ENCODE measurements at places on chromosomes 3 and 15. TPM values are rescaled to one million over a fixed set of nuclear protein-coding genes. Genes with fewer than 3 reads are reported as not detected.

DNA sequence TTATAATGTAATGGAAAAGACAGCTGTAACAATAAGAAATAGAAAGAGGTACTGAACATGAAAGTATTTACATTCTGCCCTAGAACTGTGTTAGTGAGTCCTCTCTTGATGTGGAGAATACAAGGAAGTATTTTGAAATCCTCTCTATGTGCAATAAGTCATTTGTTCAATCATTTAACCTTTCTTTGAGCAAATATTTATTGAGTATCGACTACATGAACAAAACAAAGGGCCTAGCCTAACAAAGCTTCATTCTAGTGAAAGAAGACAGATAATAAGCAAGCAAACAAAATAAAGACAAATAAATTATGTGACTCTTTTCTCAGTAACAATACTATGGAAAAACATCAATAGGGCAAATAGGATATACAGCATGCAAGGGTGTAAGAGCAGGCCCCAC is 354.9 kb upstream of the ATP11B start:
- no peaks in the 10 kb centered on the region for H3K4me1 ChIP-seq
- H3K27ac ChIP-seq, result no peak overlapping the region
- H3K36me3 ChIP-seq, result no peaks in the 10 kb centered on the region
- DNase-seq, result no peak
- no peak overlapping the region for H3K4me3 ChIP-seq

DNA sequence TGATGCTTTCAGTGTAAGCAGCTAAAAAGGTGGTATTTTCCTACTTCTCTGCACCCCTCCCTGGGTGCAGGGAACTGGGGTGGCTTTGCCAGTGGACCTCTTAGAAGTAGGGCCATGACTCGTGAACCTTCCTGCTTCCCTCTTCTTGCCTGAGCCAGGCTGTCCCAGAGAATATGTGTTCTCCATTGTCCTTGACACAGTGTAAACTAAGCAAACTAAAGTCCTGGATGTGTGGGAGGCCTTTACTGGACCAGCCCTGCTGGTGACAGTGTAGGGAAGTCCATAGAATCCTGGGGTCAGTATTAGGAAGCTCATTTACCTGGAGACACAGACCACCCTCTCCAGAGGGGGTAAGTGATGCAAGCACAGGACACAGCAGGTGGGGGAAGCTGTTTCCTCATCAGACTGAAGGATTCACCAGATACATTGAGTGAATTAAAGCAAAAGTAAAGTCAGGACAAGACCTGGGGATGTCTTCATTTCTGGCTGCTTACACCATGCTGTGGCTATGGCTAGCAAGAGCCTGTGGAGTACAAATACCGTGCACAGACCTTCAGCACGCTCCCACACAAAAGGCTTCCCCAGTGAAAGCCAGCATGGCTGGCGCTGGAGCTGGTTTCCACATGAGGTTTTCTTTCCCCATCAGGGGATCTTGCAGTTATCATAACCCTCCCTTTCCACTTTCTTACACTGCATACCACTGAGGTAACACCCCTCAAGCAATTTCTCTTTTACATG is 64.8 kb upstream of the LPP start:
- no peak for DNase-seq
- no peak overlapping the region for H3K27ac ChIP-seq
- no peaks in the 10 kb centered on the region for H3K27me3 ChIP-seq
- H3K4me3 ChIP-seq, result no peak overlapping the region

DNA sequence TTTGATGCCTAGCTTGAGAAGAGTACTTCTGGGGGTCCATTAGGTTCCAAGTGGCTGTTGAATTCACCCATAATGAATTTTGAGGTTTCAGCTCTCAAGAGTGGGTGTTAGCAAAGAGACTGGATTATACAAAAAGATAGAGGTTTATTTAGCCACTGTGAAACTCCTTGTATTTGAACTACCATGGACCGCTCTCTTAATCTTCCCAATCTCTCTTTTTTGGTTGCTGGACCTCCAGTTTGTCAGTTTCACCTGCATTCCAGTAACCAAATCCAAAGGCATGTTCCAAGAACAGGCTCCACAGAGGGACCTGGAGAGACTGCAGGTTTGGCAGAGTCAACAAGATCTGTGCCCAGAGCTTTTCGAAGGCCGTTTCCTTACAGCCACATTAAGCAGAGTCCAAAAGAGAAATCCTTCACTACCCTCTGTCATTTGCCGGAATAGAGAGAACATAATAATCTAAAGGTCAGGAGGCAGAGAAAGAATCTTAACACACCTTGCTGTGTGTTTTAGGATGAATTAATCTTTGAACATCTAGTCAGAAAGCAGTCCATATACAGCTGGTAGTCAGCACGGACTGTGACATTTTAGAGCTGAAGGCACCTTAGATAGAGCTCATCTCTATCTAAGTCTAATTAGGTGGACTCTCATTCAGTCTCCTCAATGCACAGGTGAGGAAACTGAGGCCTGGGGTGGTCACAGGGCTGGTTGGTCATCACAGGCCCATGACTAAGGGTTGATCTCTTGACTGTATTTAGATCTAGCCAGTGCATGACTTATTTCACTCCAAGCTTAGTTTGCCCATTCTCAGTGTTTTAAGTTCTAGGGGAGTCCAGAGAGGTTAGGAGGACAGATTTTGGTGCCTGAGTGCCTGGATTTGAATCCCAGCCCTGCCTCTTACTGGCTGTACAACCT is 1.3 kb downstream of the ABHD2 start:
- H3K4me3 ChIP-seq, result peak overlapping the region; percentile 86
- H3K4me1 ChIP-seq, result peaks cover 12% of the 10 kb centered on the region
- no peaks in the 10 kb centered on the region for H3K36me3 ChIP-seq
- no peaks in the 10 kb centered on the region for H3K27me3 ChIP-seq
- H3K27ac ChIP-seq, result peak overlapping the region; percentile 95

DNA sequence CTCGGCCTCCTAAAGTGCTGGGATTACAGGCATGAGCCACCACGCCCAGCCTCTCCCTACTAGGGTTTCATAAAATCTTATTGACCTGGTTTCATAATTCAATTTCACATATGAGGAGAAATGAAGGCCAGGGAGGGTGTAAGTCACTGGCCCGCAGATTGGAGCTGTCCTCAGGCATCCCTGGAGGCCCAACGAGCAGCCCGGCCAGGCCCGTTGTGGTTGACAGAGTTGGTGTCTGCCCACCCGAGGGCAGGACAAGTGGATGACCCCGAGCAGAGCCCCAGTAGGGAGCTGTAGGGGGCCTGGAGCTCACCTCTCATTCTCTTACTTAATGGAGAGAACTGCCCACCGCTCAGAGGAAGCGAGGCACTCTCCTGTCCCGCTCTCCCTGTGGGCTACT is 78.9 kb downstream of the CPN2 start:
- DNase-seq, result no peak
- H3K27me3 ChIP-seq, result no peaks in the 10 kb centered on the region
- peaks cover 16% of the 10 kb centered on the region for H3K4me1 ChIP-seq

DNA sequence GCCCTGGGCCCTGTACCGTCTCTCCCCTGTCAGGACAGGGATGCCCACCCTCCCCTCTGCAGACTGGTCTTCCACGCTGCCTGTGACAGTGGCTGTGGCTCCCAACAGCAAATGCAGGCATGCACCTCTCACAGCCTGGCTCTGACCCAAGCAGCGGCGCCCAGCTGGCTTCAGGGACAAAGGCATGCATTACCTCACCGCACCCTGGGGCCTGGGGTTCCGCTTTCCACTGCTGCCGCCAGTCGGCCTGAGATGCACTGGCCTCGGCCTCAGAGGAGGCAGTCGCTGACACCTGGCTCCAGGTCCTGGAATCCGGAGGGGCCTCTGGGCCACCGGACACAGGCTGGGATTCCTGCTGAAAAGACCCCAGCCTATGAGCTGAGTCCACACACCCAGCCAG is 70.3 kb downstream of the SCN5A start:
- no peaks in the 10 kb centered on the region for H3K4me1 ChIP-seq
- no peak overlapping the region for H3K4me3 ChIP-seq
- no peak overlapping the region for H3K27ac ChIP-seq
- DNase-seq, result no peak

DNA sequence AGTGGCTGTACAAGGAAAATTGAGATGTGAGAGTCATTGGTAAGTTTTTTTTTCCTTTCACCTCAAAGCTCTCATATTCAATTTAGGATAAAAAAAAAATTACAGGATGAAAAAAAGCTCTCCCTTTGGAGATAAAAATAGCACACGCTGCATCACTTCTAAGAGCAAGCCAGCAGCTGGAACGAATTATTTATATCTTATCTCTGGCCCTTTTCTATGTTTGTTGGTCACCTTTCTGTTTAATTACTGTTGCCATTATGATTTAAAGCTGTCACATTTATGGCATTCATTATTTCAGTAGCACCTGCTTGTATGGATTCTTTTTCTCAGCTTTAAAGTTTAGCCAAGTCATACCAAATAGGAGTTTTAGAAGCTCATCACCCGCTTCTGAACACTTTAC is 171.6 kb upstream of the PDZRN3 start:
- no peak for DNase-seq
- H3K27me3 ChIP-seq, result no peaks in the 10 kb centered on the region
- H3K27ac ChIP-seq, result no peak overlapping the region
- H3K4me3 ChIP-seq, result no peak overlapping the region

DNA sequence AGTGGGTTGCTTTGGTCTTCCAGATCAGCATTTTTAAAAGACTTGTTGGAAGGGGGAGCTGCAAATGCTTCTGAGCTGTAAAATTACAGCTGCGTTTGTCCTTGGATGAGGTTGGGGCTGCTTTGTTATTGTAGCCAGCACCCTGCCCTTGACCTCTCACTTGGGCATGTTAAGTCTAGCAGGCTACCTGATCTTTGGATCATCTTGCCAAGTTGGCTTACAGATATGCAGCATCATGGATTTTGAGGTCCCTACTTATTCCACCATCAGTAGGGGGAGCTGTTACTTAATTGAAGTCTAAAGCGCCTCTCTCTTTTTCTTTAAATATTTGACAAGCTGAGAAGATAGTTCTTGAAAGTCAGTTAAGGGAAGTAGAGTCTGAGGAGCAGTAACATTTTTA is 793.0 kb downstream of the MCTP2 start:
- no peak overlapping the region for H3K4me3 ChIP-seq
- no peak overlapping the region for H3K27ac ChIP-seq
- H3K27me3 ChIP-seq, result no peaks in the 10 kb centered on the region

DNA sequence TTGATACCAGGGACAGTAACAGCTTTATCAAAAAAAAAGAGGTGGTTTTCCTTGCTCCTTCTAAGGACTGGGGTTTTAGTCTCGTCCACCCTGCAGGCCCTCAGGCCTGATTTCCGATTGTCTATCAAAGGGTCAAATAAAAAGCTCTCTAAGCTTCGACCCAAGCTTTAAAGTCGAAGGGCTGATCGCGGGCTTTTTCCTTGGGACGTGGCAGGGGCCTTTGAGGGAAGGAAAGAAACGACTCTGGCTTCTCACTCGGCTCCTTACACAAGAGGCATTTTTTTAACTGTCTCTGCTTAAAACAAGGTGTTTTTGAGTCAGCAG is 354 bp upstream of the KLHL24 start:
- H3K4me3 ChIP-seq, result peak overlapping the region; percentile 95
- peaks cover 3% of the 10 kb centered on the region for H3K4me1 ChIP-seq
- H3K36me3 ChIP-seq, result no peaks in the 10 kb centered on the region
- peak overlapping the region; percentile 98 for H3K27ac ChIP-seq
- no peak for DNase-seq
- H3K27me3 ChIP-seq, result no peaks in the 10 kb centered on the region

Gene LNP1
- total RNA-seq, result 0.73 TPM

Gene NANOGP8
- not detected for total RNA-seq

Gene CAPN3
- total RNA-seq, result 5.3 TPM

Gene PPP2R3A
- 9.0 TPM for total RNA-seq

Gene SLC9C1
- 0.91 TPM for total RNA-seq
